ENCODE measurements at places on chromosomes 3 and 15. TPM values are rescaled to one million over a fixed set of nuclear protein-coding genes. Genes with fewer than 3 reads are reported as not detected.

- DNase-seq = no peak
These were observed 14.0 kb downstream of the ABHD5 start for GRCh38 chr3:43704697-43705096.

DNA sequence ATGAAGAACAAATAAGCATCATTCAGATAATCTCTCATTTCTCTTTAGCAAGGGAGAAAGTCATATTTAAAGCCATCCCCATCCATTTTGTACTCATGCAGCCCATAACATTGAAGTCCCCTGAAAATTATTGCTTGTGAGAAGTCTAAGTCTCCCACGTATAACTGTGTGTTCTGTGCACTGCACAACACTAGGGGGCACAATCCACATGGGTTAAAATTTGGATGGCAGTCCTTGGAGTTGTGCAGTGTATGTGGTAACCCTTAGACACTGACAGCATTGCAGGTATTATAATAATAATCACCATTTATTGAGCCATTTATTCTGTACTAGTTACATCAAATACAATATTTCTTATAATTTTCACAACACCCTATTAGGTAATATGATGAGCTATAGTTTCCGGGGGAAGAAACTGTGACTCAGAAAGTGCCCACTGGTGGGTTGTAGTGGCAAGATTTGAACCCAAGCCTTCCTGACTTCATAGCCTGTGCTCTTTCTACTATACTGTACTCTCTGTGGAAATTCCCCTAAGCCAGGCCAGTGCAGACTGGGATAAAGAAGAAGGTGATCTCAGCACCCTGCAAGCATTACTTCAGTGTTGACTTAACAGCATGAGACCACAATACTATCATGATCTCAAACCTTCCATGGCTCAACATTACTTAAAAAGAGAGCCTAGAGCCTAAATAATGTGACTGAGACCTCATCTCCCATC is 15.7 kb downstream of the KCNAB1 start:
- DNase-seq = no peak

DNA sequence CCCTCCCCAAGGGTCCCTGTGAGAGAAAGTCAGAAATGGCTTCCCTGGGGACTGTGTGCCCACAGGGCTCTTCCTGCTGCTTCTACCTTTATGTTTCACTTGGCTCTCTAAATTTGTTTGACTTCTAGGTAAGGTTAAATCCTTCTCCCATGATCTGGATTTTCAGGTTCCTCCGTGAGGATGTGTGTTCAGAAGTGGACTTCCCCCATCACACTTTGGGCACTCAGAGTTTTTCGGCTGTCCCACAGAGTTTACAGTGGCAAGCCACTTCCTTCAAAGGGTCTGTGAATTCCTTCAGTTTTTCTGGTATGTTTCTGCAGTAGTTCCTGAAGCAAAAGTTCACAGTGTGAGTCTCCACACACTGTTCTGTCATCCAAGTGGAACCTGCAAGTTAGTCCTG is 30.9 kb upstream of the RARB start:
- no peak for DNase-seq

GRCh38 chr3:142022381-142022780 is 127.0 kb downstream of the TFDP2 start:
- peak; percentile 22 for DNase-seq

GRCh38 chr15:77402740-77403379 is 17.0 kb downstream of the PEAK1 start:
- DNase-seq = no peak

- DNase-seq = no peak
These were observed 85.6 kb upstream of the PDZRN3 start for GRCh38 chr3:73710340-73710739.

DNA sequence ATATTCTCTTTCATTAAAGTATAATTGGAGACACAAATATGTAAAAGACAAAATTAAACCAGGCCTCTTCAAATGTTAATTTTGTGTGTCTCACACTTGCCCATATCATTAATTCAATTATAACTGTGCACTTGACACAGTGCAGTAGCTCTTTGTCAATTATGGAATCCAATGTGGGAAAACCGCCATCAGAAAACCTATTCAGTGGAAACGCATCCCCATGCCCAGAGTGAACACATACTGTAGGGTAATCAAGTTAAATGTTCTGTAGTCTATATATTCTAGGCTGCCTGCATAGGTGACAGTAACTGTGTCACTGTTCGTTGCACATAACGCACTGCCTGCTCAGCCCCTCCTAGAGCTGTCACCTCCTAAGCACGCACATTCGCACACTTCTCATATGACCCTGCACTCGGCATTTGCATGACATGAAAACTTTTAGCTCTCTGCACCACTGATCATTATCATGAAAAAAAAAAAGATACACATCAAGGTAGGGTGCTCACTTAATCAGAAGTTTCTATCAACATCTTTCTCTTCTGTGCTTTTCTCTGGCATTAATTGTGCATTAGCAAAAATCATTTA is 63.2 kb downstream of the MEIS2 start:
- no peak for DNase-seq

DNA sequence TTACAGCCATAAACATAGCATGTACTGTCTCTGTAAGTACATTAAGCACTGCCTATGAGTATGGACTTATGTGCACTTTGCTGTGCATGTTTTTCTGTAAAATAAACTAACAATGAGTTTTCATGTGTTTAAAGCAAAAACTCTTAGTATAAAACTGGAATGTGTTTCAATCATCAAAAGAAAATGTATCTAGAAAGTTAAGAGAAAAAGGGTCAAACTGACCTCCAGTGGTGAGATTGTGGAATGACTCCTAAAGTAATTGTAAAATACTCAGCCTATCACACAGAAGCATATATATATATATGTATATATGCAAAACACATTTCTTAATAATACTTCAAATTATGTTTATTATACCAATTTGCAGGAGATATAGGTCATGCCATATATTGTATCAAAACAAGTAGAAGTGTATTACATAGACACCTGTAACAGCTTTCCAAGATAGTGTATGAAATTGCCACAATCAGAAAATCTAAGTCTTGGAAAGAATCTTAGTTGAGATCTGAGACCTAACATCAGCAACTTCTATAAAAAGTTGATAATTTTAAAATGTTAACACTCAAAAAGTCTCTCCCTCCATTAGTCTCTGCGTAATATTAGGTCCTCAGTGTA is 199.6 kb downstream of the FMN1 start:
- no peak for DNase-seq

DNA sequence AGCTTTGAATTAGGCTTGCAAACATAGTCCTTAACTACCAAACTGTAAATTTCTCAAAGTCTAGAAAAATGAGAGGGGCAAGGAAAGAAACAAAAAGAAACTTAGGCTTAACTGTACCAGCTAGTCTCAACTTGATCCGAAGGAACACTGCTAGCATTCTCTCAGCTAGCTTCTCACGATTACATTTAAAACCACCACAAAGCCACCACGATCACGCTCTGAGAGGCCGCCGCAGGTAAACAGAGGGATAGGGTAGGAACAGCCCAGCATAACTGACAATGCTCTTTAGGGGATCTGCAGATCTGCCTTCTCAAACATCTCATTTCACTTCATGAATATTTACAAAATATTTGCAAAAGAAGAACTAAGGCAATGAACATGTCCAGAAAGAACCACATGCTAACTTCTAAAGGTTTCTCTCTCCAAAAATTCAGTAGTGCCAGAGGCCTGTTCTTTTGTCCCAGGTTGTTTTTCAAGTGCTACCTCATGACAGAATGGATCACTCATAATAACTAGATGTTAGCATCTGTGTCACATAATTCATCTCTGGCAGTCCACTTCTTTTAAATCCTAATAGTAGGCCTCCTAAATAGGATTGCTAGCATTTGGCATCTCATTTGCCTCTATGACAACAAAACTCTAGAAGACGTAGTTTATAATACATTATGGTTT is 18.9 kb downstream of the VGLL4 start:
- DNase-seq = peak; percentile 40

DNA sequence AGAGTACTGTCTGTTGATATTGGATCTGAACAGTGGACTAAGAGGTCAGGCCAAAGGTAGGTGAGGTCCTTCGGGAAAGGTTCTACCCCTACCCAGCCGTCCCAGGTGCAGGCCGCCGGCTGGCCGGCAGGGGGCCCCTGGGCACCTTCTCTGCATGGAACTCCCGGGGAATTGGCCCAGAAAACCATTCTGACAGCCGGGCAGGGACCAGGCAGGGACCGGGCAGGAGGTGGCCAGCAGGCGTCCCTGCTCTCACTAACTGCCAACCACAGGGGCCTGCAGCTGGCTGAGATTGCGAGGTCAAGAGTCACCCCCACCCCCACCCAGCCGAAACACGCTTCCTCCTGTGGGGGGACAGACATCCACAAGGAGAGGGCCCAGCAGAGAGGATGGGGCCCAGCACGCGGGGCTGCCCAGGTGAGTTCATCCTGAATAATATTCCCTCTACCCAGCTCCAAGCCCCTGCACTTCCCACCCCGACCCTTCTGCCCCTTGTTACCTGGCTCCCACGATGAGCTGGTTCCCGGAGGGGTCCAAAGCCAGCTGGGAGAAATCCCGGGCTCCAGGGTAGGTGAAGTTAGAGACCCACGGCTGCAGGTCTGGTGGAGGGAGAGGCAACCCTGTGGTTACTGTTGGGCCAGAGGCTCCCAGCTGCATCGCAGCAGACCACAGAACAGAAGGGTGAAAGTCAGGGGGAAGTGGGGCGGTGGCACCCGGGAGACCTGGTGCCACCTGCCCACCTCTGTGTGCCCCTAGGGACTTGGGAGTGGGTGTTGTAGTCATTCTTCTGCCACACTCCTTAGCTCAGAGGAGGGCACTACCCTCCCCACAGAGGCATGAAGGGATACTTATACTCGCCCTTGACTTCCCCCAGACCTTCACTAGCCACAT is 84.4 kb downstream of the SEMA5B start:
- peak; percentile 54 for DNase-seq

DNA sequence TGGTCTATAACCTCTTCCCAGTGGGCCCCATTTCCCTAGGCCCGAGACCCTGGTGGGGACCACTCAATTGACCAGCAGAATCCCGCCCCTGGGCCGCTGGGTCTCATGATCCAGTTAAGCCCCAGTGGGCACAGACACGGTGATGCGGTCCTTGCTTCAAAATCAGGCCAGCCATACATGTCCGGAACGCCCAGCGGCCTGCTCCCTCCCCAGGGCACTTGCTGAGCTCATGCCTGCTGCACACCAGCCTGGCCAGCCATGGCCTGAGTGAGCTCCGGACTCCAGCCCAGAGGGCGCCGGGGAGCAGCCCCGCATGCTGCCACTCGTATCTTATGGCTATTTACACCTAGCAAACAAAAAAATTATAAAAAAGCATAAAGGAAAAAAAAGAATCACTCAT is 34.4 kb upstream of the IQSEC1 start:
- DNase-seq = no peak

DNA sequence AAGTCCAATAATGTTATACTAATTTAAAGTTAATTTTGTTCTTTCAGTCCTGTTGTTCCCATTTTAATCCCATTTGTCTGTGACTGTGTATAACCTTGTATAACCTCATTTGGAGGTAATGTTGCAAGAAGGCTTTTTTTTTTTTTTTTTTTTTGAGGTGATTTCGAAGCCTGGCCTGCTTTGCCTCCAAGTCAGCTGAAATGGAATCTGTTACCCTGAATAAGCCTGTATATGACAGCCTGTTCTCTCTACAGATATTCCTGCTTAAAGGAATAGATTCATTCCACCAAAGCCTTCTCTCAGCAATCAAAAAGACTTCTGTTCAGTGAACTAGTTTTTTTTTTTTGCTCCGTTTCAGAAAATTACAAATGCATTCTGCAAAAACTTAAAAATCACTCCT is 271.8 kb upstream of the UBE2E1 start:
- no peak for DNase-seq

DNA sequence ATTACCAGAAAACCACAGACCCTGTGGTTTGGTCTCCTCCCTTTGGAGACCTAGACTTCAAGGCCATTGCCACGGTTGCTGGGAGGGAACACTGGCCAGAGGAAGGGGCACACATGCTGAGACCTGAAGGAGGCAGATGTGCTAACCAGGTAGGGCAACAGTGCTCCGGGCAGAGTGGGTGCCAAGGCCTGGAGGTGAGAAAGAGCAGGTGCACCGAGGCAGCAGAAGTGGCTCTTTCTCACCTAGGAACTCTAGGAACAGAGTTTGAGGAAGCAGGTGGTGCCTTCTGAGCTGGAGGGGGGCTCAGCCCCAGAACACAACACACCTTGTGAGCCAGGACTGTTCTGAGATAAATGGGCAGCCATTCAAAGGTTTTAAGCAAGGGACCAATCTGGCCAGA is 106.1 kb downstream of the MEGF11 start:
- DNase-seq = no peak

GRCh38 chr3:98897701-98898100 is 3.8 kb downstream of the DCBLD2 start:
- DNase-seq = no peak

The ZBED2 gene
- total RNA-seq = 610 TPM

The FAM174B gene
- 5.0 TPM for total RNA-seq

All from activated CD4-positive, alpha-beta memory T cell treated with anti-CD3 and anti-CD28 coated beads for 36 hours (primary cell).